ENCODE measurements at places on chromosomes 12 and 14.

DNA sequence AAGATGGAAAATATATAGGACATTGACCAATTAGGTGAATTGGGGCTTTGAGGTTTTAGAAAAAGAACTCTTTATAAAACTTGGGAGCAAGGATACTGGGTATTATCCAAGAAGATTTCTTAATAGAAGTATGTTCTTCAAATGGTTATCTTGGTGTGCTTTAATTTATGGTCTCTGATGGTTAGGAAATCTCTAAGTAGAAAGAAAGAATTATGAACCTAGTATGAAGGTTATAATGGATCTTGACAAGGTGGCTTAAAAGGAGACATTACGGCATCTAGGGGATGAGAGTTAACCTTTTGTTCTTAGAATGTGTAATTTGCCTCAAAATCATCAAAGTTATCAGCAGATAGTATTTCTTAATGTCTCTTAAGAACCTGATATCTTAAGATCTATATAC is 210.4 kb upstream of the PRICKLE1 start:
- no peak for DNase-seq

DNA sequence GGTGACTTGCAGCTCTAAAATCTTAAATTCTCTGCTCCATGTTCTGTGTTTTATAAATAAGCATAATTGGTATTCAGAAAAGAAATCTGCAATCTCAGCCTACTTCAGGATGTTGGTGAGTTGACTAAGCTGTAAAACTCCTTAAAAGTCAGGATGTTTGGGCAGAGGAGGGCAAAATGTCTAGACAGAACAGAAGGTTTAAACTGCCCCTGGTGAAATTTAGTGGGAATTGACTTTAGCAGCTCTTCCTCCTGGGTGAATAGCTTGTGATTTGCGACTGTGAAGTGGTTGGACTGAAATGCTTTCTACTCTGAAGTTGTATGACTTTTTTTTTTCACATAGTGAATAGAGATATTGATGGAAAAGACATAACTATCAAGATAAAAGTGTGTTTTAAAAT is 85.8 kb downstream of the CAND1 start:
- no peak for DNase-seq

DNA sequence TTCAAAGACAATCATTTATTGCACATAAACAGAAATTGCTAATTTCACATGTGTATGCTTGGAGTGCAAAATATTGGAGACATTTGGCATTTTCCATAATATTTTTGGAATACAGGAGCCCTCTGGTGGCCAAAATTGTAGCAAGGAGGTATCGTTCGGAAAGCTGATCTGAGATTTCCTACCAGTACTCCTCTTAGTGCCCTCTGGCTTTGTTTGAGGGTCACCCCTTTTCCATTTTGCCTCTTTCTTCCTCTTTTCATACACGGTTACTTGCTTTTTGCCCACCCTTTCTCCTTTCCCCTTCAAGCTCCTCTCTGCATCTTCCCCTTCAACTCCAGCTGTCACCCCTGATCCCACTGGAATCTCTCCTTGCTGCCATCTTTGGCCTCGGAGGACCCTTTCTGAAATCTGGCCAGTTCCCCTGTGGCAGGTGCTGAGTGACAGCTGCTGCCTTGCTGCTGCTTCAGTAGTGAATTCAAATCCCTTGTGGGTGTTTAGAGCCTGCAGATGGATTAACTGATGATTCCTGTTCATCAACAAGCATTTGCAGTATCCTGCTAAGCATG is 164.6 kb upstream of the PARP11 start:
- peak; percentile 64 for DNase-seq

GRCh38 chr12:52082988-52083637 is 3.6 kb downstream of the SMIM41 start:
- DNase-seq = peak; percentile 76

- DNase-seq = no peak
Observed at GRCh38 chr12:58310809-58311622, 369.6 kb downstream of the ATP23 start.

DNA sequence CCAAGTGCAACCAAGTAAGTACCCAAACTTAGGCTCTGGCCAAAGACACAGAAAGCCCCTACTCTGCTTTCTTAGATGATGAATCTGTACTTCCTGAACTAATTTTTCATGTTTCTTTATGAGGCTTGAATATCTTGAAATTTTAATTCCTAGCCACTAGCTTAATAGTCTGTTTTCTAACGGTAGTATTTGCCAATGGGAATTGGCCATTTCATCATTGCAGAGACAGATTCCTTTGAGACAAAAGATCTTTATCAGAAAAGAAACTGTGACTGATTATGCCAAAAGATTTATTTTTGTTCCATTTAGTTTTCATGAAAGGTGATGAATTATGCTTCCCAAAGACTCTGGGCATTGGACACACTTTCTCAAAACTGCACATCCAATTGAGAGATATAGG is 48.7 kb downstream of the DAD1 start:
- DNase-seq = no peak
